ENCODE measurements at places on chromosomes 7 and 10.

DNA sequence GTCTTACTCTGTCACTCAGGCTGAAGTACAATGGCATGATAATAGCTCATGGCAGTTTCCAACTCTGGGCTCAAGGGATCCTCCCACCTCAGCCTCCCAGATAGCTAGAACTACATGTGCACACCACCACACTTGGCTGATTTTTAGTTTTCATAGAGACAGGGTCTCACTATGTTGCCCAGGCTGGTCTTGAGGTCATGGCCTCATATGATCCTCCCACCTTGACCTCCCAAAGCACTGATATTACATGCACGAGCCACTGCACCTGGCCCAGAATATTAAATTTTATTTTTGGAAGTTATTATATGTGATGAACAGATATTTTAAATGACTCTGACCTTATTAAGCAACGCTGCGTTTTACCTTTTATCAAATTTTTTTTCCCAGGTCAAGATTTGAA is 94.4 kb downstream of the PODXL start:
- DNase-seq: no peak

- no peak for DNase-seq
Measured at GRCh38 chr10:119243488-119243887, 36.1 kb downstream of the GRK5 start.

DNA sequence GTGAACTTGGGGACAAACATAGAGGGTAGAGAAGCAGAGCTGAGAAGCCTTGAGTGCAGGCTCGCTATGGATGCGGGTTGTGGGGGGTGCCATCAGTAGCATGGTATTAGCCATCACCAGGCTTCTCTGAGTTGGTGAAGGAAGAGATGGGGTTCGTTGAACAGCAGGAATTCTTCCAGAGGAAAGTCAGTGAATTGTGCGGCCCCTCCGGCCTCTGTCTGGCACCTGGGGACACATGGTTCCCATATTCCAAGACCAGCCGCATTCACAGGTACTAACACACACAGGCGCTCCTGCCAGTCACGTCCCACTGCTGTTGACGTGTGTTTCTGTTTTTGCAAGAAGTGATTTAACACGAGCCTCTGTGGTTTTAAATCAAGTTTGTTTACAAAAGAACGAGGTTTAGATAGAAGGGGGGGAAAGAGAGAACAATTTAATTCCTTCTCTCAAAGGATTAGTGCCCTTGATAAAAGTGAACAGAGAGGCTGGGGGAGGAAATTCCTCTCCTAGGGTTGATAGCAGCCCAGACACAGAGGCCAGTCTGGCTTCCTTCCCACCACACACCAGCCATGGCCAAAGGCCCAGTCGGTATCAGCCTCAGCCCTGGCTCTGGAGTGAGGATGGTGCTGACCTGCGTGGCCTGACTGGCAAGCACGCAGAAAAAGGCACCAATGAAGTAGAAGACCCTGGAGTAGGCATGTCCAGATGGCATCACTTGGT is 252.6 kb upstream of the IGFBP3 start:
- DNase-seq: no peak

- no peak for DNase-seq
Measured at GRCh38 chr7:151047976-151048815, at the start of gene ASIC3. Gene ASIC3, plus strand, starts transcription at chr7:151048531. Its CDS starts 355 bp downstream, at chr7:151048886.

GRCh38 chr10:10528563-10528910 is 489.1 kb upstream of the CELF2 start:
- no peak for DNase-seq

GRCh38 chr7:29564496-29565223 is 1.0 kb downstream of the PRR15 start:
- peak; percentile 41 for DNase-seq

GRCh38 chr10:87931836-87932230 is 68.4 kb downstream of the PTEN start:
- DNase-seq: no peak

- no peak for DNase-seq
Measured at GRCh38 chr7:149285603-149286002, 23.6 kb downstream of the ZNF783 start.

DNA sequence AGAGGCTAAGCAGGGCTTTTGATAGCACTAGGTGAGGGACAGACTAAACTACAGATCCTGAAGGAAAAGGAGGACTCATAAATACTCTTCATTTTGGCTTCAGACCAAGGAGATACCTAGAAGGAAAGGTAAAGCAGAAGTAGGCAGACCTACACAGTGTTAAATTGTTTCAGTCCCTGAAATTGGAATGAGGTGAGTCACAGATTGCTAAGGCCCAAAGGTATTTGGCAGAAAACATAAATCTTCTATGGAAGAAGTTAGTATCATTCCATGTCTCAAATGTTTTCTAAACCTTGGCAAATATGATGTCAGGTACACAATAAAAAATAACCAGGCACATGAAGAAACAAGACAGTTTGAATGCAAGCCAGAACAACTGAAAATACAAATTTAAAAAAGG is 30.0 kb downstream of the MTERF1 start:
- no peak for DNase-seq

- no peak for DNase-seq
Measured at GRCh38 chr7:7702826-7703225, 15.6 kb downstream of the RPA3 start.

GRCh38 chr10:109893386-109893785 is 29.9 kb downstream of the XPNPEP1 start:
- no peak for DNase-seq

- no peak for DNase-seq
Measured at GRCh38 chr10:47036771-47037170, 125.5 kb downstream of the PTPN20 start.

DNA sequence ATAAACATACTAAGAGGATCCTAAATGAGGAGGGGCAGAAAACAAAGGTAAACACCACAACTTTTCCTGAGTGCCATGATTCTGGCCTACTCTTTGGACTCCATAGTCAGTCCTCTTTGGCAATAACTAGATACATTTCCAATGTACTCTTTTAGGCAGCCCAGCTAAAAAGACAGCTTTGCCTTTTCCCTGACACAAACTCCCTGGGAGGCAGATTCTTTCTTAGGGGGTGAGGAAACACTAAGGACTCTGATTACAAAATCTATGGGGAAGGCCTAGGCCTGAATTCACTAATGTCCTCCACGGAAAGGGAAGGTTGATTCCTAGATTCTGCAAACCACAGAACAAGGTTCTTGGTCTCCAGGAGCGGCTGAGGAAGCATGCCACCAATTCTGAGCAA is 25.8 kb downstream of the FBXW4 start:
- DNase-seq: no peak

DNA sequence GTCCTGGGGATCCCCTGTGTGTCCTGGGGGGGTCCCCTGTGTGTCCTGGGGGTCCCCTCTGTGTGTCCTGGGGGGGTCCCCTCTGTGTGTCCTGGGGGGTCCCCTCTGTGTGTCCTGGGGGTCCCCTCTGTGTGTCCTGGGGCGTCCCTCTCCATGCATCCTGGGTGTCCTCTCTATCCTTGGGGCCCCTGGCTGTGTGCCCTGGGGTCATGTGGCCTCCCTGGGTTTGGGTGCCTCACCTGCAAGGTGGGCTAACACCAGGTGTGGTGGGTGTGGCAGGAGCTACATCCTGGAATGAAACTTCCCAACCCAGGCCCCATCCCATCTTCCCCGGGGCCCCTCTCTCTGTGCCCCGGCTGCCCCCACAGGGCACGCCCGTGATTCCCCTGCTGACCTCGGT is 4.9 kb downstream of the CYP2W1 start:
- no peak for DNase-seq
